ENCODE measurements at places on chromosomes 7 and 10. TPM values are rescaled to one million over a fixed set of nuclear protein-coding genes. Genes with fewer than 3 reads are reported as not detected.

GRCh38 chr10:89391907-89392756, at the start of gene IFIT1:
Gene IFIT1 (plus strand): TSS chr10:89392623. CDS start chr10:89392713, 90 bp downstream.
- DNase-seq = no peak

Gene PDAP1
- total RNA-seq = 84.1 TPM

DNA sequence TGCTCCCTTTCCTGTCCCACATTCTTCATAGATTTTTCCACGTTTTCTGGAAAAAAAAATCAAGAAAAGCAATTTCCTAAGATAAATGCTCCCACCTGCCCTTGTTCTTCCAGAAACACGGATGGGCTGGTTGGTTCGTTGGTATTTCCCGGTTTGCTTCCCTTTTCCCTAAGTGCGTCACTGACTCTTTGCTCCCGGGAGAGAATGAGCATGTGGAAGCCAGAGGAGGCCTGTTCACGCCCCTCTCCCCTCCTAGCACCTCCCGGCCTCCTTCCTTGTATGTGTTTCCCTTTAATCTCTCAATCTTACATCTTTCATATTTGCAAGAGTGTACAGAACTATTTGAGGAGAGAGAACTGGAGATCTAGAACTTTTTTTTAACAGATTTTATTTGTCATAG, 442.0 kb downstream of the GFRA1 start:
- DNase-seq = no peak

DNA sequence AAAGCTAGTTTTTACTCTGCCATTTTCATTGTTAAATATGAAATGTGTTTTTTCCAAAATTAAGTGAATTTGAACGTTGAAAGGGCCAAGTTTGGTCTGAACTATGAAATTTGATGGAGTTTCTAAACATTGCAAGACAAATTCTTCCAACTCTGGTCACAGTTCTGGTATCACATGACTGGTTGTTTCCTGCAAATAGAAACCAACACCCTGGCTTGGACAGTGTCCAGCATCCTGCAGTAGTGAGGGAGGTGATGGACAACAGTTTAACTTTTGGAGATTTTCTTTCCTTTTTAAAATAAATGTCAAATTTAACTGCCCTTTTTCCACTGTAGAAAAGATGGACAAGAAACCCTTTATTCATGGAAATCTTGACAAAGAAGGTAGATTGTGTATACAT, 54.8 kb upstream of the AGBL3 start:
- DNase-seq = no peak

Gene SPDYE8
- total RNA-seq = not detected

DNA sequence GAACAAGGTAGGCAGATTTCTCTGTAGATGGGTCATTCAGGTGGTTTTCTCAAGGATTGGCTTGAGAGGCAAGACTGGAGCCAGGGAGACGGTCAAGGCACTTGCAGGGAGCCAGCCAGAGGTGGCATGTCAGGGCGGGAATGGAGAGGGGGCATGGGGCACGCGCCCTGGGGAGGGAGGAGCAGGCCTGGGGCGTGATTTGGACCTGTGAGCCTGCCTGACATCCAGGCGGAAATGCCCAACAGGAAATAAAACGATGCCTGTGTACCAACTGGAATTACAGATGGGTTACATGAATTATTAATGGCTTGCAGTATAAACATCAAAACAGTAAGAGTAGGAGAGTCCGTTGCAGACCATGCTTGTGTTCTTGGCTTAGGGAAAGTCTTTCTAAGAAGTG, 8.6 kb upstream of the SUN1 start:
- DNase-seq = peak; percentile 46

GRCh38 chr7:139702313-139702731, 75.5 kb downstream of the HIPK2 start:
- DNase-seq = no peak

Gene PANK1
- 2.5 TPM for total RNA-seq

- no peak for DNase-seq
These were observed 17.4 kb downstream of the SNX10 start for GRCh38 chr7:26309089-26309488.

DNA sequence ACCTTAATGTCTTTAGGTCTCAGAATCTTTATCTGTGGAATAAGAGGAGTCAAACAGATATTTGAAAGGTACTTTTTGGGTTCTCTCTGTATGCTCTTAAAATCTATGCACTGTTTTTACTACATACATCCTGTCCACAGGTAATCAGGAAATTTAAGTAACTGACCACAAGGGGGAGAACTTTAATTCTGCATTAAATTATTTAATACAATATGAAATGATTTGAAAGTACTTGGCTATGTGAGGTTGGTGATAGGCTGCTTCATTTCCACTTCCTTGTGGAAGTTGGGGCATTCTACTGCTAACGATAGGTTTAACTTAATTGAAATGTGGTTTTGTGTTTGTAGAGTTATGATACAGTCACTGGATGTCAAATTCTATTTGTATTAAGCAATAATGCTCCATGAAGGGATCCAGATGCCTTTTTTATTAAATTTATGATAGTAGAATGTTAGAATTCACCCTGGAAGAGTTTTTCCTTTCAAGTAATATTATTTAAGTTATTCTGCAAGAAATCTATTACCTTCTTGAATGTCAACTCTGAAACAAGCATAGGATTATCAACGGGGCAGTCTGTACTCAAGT, 6.0 kb downstream of the TEX47 start:
- DNase-seq = no peak

GRCh38 chr7:131607291-131608115, 51.1 kb upstream of the PODXL start:
- DNase-seq = no peak

Gene ENKUR
- total RNA-seq = not detected

DNA sequence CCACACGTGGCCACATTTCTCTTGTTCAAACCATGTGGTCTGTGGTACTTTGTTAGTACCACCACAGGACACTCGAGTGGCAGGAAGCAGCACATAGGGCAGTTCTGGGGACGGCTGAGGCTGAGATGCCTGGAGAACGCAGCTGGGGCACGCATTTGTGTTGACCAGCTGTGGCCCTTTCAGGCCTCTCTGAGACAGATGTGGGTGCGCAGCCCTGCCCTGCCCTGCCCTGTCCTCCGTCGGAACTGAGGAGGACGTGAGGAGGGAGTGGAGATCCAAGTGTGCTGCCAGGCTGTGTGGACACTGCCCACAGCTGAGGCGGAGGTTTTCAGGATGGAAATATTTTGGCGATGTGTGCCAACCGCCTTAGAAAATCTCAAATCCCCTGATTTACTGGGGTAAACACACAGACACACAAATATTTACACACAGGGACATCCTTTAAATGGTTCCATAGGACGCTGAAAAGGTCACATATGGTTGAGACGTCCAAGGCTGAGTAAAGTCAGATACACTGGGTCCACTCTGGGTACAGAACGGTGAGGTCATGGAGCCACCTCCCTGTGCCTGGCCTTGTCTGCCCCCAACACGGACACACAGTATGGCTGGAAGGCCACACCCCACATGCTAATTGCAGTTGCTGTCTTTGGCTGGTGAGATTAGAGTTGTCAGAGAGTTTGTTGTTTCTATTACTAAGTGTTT, 14.8 kb downstream of the BHLHA15 start:
- no peak for DNase-seq

Gene PDK4
- total RNA-seq = 66.4 TPM

- no peak for DNase-seq
These were observed 107.7 kb upstream of the MPP7 start for GRCh38 chr10:28410420-28411135.

Gene SH2D4B
- 0.10 TPM for total RNA-seq

DNA sequence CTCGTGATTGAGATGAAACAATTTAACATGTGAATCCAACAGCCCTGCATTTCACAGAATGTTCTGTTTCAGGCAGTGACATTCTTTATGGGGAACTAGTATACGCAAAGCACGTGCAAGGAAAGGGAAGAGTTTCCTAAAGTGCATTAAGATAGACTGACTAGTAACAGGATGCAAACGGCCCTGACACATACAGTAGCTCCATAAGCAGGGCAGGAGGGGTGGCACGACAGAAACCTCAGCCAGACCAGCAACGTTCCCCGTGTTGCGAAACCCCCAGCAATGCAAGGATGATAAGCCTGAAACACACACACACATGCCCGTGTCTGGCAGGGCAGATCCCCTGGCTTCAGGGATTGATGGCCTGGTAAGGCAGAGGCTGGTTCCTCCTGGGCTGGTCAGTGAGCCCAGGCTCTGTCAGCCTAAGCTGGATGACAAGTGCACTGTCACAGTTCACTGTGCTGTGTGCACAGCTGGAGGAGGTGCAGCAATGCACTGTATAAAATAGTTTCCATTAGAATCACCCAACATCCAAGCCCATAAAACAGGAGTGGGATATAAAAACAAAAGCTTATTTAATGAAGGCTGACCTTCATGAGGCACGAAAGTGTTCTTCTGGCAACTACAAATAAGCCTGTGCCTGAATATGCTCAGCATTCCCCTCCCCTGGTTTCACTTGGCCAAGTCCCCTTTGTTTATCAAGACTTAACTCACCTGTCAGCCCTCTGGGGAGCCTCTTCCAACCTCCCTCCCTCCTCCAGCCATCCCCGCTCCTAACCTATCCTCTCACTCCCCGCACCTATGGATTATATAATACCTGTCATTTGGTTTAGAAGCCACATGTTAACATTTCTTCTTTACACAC, 88.8 kb downstream of the GSAP start:
- DNase-seq = peak; percentile 81

GRCh38 chr10:104664205-104664604, 23.1 kb downstream of the SORCS3 start:
- DNase-seq = no peak

All from posterior vena cava (tissue), 2 donors.